ENCODE measurements at places on chromosomes 7 and 10.

GRCh38 chr10:88194041-88194887 lies 330.8 kb downstream of the PTEN start:
- no peak for DNase-seq

DNA sequence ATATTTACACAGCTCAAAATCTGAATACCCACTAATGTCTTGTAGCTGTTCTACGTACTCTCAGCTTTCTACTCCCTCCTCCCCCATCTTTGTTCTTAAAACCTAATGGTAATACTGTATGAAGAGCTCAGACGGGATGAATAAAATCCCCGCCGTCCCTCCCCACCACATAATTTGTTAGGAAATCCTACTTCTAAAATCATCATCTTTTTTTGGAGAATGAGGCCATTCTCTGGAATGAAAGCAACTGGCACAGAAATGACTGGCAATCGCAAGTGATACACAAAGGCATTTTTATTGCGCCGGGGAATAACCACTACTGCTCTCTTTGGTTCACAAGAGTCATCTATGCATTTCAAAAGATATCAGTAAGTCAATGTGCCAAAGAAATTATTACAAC lies 27.3 kb downstream of the SLC35B4 start:
- no peak for DNase-seq

- no peak for DNase-seq
Measured at GRCh38 chr7:99210265-99210970, 2.5 kb upstream of the KPNA7 start.

GRCh38 chr7:156949541-156950380 lies at the start of gene NOM1:
TSS of gene NOM1 (plus strand) at chr7:156949712. CDS start at chr7:156949738, 26 bp downstream.
- peak; percentile 93 for DNase-seq

DNA sequence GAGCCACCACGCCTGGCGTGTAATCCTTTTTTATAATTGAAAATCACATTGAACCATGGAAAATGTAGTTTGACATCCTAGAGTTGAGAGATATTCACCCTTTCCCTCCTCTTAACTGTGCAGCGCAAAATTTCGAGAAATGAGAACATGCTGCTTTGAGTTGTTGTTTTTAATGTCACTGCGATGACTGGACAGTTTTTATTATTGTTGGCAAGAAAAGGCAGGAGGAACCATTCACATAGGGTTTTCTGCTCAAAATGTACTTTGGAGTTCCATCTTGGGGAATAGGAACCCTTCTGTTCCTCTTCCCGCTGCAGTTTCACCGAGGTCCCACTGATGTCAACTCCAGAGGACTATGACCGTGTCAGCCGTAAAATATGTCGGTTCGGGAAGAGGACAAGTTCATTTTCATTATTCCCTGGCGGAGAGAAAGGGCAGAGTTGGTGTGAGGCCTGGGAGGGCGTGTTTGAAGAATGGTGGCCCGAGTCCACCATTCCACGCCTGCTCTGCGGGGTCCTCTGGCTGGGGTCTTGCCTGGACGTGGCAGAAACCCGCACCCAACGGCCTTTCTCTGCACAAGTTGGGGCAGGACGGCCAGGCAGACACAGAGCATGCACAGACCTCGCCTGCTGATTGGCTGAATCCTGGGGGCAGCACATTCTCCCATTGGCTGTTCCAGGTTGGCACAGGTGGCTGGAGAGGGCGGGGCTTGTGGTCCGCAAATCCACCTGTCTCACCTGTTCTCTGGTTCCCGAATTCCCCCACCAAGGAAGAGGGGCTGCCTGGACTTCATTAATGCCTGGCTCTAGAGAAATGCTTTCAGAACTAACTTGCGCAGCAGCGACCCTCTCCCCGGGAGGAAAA lies 105.1 kb upstream of the TCF7L2 start:
- DNase-seq, result no peak

GRCh38 chr10:75717126-75717916 lies 285.9 kb downstream of the LRMDA start:
- no peak for DNase-seq

DNA sequence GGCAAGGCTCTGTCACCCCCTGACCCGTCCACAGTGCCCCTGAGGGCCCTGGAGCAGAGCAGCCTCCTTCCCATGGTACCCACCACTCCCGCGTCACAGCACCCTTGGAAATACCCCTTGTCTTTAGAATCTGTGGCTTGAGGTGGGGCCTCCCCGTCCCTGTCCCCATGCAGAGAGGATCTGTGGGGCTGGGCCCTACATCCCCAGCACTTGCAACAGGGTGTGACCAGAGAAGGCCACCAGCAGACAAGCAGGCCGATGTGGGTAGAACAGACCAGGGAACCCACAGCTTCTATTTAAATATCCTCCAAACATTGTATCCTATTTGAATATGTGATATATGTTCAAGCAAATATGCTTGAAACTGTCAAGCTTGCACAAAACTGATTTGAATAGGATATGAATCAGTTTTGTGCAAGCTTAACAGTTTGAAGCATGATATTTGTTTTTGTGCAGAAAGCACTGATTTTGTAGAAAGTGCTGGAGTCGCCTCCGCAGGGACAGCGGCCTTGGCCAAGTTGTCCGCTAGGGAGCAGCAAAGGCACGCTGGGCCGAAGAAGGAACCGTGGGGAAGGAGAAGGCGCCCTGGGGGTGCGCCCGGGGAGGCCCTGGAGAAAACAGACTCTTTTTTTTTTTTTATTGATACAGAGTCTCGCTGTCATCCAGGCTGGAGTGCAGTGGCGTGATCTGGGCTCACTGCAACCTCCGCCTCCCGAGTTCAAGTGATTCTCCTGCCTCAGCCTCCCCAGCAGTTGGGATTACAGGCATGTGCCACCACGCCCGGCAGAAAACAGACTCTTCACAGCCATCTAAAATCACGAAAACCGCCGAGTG lies 2.2 kb downstream of the CFAP46 start:
- peak; percentile 81 for DNase-seq

DNA sequence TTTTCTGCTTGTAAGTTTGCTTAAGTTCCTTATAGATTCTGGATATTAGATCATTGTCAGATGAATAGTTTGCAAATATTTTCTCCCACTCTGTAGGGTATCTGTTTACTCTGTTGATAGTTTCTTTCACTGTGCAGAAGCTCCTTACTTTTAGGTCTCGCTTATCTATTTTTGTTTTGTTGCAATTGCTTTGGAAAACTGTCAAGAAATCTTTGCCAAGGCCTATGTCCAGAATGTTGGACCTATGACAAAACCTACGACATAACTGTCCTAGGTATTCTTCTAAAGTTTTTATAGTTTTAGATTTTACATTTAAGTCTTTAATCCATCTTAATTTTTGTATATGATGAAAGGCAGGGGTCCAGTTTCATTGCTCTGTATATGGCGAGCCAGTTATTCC lies 27.4 kb downstream of the COA1 start:
- no peak for DNase-seq

GRCh38 chr7:40870108-40870507 lies 735.3 kb downstream of the SUGCT start:
- DNase-seq, result no peak

DNA sequence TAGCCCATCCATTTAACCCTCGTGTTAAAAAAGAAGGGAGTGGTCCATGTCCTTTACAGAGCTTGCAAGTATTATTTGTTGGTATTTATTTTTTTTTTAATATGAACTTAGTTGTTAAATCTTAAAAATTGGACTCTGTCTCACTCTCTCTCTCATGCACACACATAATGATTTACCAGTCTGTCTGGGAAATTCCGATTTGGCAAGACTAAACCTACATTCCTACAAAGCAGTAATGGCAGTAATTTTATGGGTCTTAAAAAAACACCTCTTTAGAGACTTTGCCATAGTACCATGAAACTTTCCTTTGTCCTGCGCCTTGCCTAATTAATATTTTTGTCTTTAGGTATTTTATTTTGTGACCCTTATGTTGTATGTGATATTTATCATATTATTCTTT lies 239.5 kb upstream of the PPP1R3A start:
- DNase-seq, result no peak

DNA sequence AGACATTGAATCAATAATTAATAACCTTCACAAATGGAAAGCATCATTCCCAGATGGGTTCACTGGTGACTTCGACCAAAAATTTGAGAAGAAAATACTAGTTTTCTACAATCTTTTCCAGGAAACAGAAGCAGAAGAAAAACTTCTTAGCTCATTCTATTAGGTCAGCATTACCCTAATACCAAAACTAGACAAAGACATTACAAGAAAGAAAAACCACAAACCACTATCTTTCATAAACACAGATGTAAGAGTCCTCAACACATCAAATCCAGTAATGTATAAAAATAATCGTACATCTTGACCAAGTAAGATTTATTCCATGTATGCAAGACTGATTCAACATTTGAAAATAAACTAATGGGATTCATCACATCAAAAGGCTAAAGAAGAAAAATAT lies 64.0 kb upstream of the CDK1 start:
- DNase-seq, result no peak

- no peak for DNase-seq
Measured at GRCh38 chr7:20964281-20964918, 177.7 kb upstream of the SP8 start.

GRCh38 chr7:79453558-79454360 lies at the start of gene MAGI2:
TSS of gene MAGI2 (minus strand) at chr7:79453667. CDS start at chr7:79453320, 347 bp downstream.
- DNase-seq, result peak; percentile 80

DNA sequence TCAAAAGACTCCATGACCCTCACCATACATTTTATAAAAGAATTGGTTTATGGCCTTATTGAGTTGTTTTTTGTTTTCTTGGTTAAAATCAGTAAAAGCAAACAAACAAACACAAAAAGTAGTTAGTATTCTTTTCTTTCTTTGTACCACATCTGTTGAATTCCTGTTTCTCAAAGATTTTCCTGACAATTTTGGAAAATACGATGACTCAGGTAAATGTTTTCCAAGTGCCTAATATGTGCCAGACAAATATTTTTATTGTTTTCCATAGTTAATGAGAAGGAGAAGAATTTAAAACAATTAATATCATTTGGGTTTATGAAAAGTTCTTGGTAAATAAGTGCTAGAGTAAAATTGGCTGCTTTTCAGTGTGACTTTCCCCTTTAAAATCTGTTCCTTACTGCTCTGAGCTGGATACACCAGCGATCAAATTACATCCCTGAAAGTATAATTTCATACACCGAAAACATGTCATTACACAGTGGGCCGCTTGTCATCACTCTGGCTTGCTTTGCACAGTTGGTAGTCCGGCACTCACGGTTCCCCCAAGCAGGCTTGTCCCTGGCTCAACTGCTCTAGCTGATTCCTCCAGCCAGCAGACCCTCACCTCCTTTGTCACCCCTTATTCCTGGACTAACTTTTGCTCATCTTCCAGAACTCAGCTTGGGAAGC lies 80.5 kb downstream of the TBXAS1 start:
- DNase-seq, result no peak

GRCh38 chr10:76871697-76872295 lies 765.8 kb downstream of the KCNMA1 start:
- no peak for DNase-seq

GRCh38 chr10:100817268-100817839 lies 72.0 kb downstream of the PAX2 start:
- DNase-seq, result no peak

DNA sequence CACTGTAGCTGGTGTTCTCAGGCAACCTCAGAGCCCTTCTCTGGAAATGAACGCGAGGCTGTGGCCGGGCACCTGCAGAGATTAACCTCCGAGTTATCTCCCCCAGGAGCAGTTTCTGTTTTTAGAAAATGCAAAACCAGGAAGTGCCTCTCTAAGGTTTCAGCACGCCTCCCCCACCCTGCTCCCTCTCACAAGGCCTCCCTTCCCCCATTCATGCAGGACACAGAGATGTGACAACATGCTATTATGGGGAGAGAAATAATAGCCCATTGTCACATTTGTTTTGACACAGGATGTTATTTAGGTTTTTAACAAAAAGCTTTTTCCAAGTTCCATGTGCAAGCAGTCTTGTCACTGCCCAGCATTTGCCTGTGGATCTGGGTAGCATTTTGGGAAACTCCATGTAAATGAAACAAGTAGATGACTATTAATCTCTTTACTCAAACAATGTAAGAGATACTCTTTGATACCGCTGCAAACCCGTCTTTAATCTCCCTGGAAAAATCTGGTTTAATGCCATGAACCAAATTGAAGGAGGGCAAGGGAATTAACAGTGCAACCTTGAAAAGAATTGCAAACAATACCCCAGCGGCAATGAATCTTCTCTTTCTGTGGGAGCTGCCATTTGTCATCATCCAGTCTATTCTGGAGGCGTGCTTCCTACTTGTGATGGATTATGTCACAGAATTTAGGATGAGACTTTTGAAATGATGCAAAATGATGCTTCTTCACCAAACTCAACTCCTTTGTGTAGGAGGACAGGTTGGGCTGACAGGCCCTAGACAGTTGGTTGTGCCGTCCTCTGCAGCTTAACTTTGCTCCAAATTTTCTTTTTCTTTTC lies 86.5 kb upstream of the NMT2 start:
- no peak for DNase-seq

DNA sequence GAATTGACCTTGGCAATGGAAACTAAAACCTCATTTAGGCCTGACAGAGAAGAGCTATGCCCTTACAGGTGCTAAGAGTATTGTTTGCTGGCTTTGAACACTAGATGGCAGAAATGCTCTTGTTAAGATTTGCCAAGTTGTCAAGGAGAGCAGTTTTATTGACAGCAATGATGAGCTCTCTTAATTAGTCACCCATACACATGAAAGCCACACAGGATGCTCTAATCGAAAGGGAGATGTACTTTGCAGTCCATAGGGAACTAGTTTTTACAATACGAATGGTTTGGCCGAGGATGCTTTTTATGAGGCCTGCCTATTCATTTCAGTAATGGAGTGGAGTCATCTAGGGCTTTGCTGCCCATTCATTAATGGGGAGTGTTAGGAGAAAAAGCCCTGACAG lies 45.4 kb upstream of the MBL2 start:
- DNase-seq, result peak; percentile 10

DNA sequence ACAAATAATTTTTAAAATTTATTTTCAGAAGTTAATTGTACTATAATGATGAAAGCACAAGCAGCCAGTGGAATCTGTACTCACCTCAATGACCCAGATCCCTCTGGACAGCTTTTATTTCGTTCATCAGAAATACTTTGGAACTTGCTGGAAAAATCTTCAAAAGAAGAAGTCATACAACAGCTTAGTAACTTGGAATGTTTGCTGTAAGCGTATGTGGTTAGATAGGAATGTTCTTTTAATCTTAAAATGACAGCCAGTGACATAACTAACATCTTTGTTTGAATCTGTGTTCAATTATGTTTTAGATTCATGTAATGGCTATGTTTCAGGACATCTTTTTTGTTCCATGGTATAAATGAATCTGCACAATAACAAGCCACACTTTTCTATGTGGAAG lies 26.8 kb downstream of the CFAP69 start:
- no peak for DNase-seq

GRCh38 chr7:6107924-6108323 lies 76.7 kb downstream of the ANKRD61 start:
- no peak for DNase-seq

All from nephron progenitor cell (in vitro differentiated cells).